Urinary bladder (tissue), 4 donors: ENCODE measurements at places on chromosomes 7 and 10. TPM values are rescaled to one million over a fixed set of nuclear protein-coding genes. Genes with fewer than 3 reads are reported as not detected.

The RARRES2 gene
- 86.2 TPM for total RNA-seq

The FKBP6 gene
- total RNA-seq: not detected

The ERVW-1 gene
- not detected for total RNA-seq

The CCDC172 gene
- not detected for total RNA-seq

The CLDN4 gene
- 51.4 TPM for total RNA-seq

The MMP21 gene
- 0.69 TPM for total RNA-seq

The COL28A1 gene
- 9.7 TPM for total RNA-seq

The TFAM gene
- 30.8 TPM for total RNA-seq

The CPA1 gene
- 0.63 TPM for total RNA-seq

The CPA4 gene
- total RNA-seq: 3.8 TPM

The CTAGE4 gene
- total RNA-seq: 7.8 TPM

The CRPPA gene
- 15.4 TPM for total RNA-seq

The FEZF1 gene
- not detected for total RNA-seq
